ENCODE measurements at places on chromosomes 1 and 21.

- no peak for DNase-seq
Observed at GRCh38 chr1:23930861-23931490, 17.8 kb upstream of the CNR2 start.

DNA sequence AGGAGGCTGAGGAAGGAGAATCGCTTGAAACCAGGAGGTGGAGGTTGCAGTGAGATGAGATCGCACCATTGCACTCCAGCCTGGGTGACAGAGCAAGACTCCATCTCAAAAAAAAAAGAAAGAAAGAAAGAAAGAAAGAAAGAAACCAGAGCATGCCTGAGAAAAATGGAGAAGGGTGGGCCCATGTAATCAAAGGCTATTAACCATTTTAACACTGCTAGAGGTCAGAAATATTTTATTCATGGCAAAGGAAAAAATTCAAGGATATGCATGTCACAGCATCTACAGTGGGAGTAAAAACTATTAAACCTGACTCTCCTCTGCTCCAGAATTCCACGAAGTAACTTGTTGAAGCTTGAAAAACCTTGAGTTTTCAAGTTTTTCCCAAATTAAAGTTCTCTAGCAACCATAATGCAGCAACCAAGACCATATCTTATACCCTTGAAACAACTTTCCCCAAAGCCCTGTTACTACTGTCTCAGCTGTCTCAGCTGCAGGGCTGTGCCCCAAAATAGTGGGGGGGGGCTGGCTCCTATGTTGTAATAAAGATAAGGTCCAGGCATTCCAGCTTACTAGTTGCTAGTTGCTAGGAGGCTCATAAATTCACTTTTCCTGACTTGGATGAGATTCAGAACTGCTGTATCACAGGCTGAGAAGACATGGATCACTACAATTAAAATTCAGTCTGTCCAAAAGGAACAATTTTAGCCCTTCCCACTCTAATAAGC, 112.9 kb upstream of the SOD1 start:
- no peak for DNase-seq

DNA sequence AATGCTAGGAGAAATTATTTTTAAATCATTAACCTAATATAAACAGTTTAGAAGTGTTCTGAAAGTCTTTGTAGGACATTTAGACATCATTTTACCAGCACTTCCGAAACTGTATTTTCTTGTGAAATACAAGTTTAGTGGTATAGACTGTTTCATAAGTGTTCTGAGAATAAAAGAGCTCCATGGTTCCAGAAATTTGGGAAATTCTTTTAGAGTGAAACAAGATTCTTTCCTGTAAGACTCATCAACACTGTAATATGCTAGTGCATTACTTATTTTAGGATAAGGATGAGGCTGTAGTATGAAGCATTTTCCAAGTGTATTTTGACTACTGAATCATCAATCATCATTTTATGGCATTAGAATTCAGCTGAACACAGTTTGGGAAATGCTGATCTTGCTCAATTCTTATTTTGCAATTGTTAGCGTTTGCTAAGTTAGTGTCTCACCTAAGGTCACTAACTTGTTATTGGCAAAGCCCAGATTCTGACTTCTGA, 73.4 kb downstream of the CEP350 start:
- DNase-seq, result no peak

- no peak for DNase-seq
Observed at GRCh38 chr1:167186771-167187170, 33.9 kb upstream of the POU2F1 start.

DNA sequence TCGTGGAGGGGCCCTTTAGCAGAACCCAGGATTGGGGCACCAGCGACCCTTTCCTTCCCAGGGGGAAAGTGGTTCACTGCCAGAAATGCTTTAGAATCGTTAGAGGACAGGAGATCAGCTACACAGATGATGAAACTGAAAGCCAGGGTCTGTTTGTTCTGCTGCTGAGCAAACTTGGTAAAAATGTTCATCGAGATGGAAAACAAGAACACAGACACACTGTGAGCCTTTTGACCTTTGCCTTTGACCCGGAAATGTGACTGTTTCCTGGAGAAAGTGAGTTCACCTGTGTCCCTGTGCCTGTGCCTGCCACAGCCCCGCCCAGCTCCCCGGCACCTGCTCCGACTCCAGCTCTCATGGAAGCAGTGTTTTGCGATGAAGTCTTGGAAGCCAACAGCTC, 234.3 kb downstream of the CAMTA1 start:
- no peak for DNase-seq

GRCh38 chr1:57381871-57382270, 42.0 kb downstream of the DAB1 start:
- no peak for DNase-seq

DNA sequence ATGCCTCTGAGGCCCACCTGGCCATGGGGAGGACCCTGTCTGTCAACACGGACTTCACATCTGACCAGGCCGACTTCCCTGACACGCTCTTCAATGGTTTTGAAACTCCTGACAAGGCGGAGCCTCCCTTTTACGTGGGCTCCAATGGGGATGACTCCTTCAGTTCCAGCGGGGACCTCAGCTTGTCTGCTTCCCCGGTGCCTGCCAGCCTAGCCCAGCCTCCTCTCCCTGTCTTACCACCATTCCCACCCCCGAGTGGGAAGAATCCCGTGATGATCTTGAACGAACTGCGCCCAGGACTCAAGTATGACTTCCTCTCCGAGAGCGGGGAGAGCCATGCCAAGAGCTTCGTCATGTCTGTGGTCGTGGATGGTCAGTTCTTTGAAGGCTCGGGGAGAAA, 101.8 kb downstream of the ADARB1 start:
- no peak for DNase-seq

- no peak for DNase-seq
Observed at GRCh38 chr1:54290506-54291184, 90.7 kb downstream of the MRPL37 start.

DNA sequence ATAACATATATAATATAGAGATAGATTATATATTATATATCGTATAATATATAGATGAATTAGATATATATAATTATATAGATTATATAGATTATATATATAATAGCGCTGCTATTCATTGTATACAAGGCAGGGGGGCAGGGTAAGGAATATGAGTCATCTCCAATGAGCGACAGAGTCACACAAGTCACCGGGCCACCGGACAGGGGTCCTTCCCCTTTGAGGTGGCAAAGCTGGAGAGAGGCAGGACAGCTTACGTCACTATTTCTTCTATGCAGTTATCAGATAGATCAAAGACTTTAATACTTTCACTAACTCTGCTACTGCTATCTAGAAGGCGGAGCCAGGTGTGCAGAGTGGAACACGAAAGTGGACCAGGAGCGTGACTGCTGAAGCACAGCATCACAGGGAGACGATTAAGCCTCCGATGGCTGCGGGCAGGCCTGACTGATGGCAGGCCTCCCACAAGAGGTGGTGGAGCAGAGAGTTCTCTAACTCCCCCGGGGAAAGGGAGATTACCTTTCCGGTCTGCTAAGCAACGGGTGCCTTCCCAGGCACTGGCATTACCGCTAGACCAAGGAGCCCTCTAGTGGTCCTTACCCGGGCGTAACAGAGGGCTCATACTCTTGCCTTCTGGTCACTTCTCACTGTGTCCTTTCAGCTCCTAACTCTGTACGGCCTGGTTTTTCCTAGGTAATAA, 2154.7 kb downstream of the MRPL39 start:
- no peak for DNase-seq

- DNase-seq, result no peak
Observed at GRCh38 chr1:96358057-96358456, 363.5 kb upstream of the PTBP2 start.

GRCh38 chr1:204323887-204324286, 35.8 kb downstream of the PLEKHA6 start:
- DNase-seq, result no peak

DNA sequence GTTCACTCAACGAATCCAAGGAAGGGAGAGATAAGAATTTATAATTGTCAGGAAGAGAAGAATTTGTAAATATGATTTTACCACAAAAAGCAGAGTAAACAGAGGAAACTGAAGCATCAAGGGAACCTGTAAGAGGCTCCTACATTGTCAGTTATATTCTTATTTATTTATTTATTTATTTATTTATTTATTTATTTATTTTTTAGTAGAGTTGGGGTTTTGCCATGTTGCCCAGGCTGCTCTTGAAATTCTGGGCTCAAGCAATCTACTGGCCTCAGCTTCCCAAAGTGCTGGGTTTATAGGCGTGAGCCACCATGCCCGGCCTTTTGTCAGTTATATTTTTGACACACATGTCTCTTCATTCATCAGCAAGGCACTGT, 47.1 kb downstream of the FCRL3 start:
- DNase-seq, result no peak

DNA sequence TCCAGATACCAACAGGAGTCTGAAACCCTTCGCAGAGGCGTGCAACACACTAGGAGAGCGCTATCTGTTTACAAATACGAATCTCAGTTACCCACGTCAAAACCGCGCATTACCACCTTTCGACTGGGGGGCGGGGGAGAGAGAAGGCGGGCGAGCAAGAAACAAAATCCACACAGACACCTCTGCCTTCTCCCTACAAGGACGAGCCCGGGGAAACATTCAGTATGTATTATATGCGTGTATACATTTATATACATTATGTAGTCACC, 722 bp downstream of the TUT4 start:
- DNase-seq, result peak; percentile 37

GRCh38 chr1:47403321-47403910, 12.7 kb upstream of the FOXE3 start:
- DNase-seq, result no peak

DNA sequence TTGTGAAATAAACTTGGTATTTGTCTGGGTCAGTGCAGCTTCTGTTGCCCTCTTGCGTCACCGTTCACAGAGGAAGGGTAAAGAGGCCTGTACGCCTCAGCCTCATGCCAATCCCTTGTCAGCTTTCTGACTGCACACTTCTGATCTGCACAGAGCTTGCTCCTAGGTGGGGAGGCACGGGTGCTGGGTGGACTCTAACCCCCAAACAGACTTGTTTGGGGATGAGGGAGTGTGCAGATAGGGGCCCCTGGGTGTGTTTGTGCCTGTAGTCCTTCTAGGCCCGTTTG, 803 bp upstream of the B4GALT2 start:
- DNase-seq, result no peak

- no peak for DNase-seq
Observed at GRCh38 chr1:218933513-218933912, 240.2 kb upstream of the LYPLAL1 start.

DNA sequence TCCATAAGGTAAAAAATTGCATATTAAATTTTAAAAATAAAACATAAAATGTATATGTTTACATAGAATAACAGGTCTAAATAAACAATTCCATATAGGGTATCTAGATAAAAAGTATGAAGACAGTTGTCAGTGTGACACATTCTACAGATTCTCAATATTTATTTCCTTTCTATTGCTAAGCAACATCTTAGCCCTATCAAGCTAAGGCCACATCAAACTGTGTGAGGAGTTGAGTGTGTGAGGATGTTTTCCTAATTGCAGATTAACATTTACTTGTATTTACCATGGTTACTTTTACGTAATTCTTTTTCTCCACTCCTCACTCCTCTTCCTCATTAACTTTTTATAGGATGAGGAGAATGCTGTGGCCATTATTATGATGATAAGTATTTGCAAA, 41.9 kb upstream of the MCOLN3 start:
- DNase-seq, result no peak

- DNase-seq, result no peak
Observed at GRCh38 chr1:78019024-78019423, 14.3 kb downstream of the DNAJB4 start.

GRCh38 chr1:202268032-202268431, 73.7 kb downstream of the UBE2T start:
- DNase-seq, result no peak

- DNase-seq, result no peak
Observed at GRCh38 chr1:3906672-3907020, 6.6 kb upstream of the C1orf174 start.

DNA sequence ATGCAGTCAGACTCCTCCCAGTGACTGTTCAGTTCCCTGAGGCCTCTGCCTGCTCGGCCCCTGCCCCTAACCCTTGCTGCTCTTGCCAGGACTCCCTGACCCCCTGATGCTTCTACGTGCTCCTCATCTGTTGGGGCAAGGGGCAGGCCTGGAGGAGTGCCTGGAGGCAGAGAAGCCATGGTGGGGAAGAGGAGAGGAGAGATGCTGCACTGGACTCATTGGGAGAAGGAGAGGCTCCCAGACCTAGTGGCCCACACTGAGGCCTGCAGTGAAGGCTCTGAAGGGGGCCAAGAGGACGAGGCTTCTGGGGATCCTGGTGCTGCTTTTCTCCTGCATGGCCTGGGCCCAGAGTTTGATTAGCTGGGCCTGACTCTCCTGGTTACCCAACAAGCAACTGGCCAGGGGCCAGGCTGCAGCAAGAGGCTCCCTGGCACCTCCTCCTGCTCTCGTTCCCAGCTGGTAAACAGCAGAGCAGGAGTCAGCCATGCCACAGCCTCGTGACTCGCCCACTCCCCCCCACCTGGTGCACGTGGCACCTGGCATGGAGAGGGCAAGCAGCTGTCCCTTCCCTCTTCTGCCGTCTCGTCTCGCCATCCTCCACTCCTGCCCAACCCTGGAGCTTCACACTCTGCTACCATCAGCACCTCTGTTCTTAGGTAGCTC, 847 bp upstream of the RORC start:
- DNase-seq, result no peak

- DNase-seq, result no peak
Observed at GRCh38 chr1:167467126-167467710, 51.1 kb downstream of the CD247 start.

DNA sequence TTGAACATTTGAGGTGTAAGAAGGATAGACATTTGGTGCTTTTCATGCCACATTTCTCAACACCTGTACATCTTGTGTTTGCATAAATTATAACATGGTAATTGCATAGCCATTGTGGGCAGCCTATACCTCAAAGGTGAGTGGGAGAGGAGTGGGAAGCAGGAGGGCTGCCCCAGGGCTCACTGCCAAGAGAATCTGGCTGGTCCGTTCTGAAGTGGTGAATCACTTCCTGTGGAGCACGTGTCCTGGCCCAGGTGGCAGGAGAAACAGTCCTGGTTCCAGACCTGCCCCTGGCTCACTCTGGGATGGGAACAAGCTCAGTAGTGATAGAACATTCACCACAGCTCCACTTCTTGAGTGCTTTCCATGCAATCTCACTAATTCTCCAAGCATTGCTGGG, 11.6 kb upstream of the OLFML2B start:
- no peak for DNase-seq

DNA sequence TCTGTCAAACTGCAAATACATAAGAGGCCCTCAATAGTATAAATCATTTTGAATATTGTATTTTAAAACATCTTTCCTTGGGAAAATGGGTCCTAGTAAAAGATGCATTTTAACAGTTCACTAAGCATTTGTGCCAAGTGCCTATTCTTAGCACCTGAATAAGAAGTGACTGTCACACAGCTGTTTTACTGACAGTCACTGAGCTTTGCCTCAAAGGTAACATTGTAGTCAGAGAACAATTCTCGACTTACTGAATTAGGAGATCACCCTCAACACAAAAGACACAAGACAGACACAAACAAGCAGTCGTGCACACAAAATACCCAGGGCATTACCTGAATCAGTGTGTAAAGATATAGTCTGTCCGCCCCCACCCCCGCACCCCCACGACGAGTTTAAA, 408 bp downstream of the ESRRG start:
- no peak for DNase-seq

Measured in globus pallidus (tissue), 1 donor.